Activated CD8-positive, alpha-beta memory T cell treated with anti-CD3 and anti-CD28 coated beads, Interleukin-2, amount 10 ng/mL, durations not matched to agents 7 days and 5 days (primary cell): ENCODE measurements at places on chromosomes 2 and 18. TPM values are rescaled to one million over a fixed set of nuclear protein-coding genes. Genes with fewer than 3 reads are reported as not detected.

GRCh38 chr2:39851651-39852110 lies 72.6 kb upstream of the THUMPD2 start:
- H3K36me3 ChIP-seq, result no peaks in the 10 kb centered on the region
- no peak overlapping the region for H3K27ac ChIP-seq
- H3K4me1 ChIP-seq, result peaks cover 8% of the 10 kb centered on the region
- H3K27me3 ChIP-seq, result peaks cover 35% of the 10 kb centered on the region

GRCh38 chr18:50508228-50508627 lies 51.7 kb upstream of the MAPK4 start:
- H3K27me3 ChIP-seq, result peaks cover 8% of the 10 kb centered on the region
- DNase-seq, result no peak
- no peak overlapping the region for H3K4me3 ChIP-seq
- no peak overlapping the region for H3K27ac ChIP-seq
- H3K36me3 ChIP-seq, result no peaks in the 10 kb centered on the region
- H3K4me1 ChIP-seq, result no peaks in the 10 kb centered on the region

The ALK gene
- total RNA-seq, result not detected

DNA sequence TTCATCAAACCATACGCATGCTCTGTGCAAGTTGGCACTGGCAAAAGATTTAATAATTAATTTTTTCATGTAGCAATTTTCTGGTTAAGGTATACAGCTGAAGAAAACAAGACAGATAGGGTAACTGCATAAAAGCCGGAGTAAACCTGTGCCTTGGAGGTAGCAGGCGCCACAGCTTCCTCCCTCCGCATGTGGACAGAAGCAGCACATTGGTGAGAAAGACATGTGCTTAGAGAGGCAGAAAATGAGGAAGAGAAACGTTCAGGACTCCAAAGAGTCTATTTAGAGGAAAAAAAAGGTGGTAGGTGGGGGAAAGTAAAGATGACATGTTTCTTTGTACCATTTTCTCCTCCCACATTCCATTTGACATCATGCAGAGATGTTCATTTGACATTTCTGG lies 9.3 kb downstream of the ST6GAL2 start:
- H3K27me3 ChIP-seq, result no peaks in the 10 kb centered on the region
- H3K27ac ChIP-seq, result no peak overlapping the region
- no peak for DNase-seq

GRCh38 chr2:99648178-99648844 lies 158.5 kb upstream of the REV1 start:
- peaks cover 5% of the 10 kb centered on the region for H3K27me3 ChIP-seq
- no peaks in the 10 kb centered on the region for H3K36me3 ChIP-seq
- no peaks in the 10 kb centered on the region for H3K4me1 ChIP-seq
- H3K4me3 ChIP-seq, result no peak overlapping the region
- no peak for DNase-seq

The DPYSL5 gene
- total RNA-seq, result not detected

GRCh38 chr2:16507655-16508489 lies 157.8 kb downstream of the CYRIA start:
- H3K4me3 ChIP-seq, result no peak overlapping the region
- H3K36me3 ChIP-seq, result no peaks in the 10 kb centered on the region
- no peaks in the 10 kb centered on the region for H3K4me1 ChIP-seq

GRCh38 chr18:51342815-51343214 lies 145.3 kb upstream of the MEX3C start:
- DNase-seq, result no peak
- peaks cover 34% of the 10 kb centered on the region for H3K27me3 ChIP-seq
- H3K27ac ChIP-seq, result no peak overlapping the region
- no peak overlapping the region for H3K4me3 ChIP-seq
- H3K4me1 ChIP-seq, result peaks cover 7% of the 10 kb centered on the region

The C2orf15 gene
- 0.47 TPM for total RNA-seq
